PC-3 (cell line): ENCODE measurements at places on chromosomes 4 and X.
A peak's percentile ranks its signal among the peaks of the same experiment; 100 is the strongest.

- DNase-seq = no peak
Measured at GRCh38 chrX:74274516-74274915, 29.5 kb upstream of the ZCCHC13 start.

DNA sequence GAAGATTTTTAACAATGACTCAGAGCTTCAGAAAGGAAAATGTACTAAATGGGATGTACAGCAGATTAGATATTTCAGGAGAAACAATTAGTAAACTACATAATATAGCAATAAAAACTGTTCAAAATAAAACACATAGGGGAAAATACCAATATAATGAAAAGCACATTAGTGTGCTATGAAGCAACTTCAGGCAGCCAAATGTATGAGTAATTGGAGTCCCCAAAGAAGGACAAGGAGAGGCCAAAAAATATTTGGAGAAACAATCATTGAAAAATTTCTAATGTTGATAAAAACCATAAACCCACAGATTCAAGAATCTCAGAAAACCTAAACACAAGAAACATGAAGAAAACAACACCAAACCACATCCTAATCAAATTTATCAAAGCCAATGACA lies 129.3 kb upstream of the CHRDL1 start:
- no peak for DNase-seq

DNA sequence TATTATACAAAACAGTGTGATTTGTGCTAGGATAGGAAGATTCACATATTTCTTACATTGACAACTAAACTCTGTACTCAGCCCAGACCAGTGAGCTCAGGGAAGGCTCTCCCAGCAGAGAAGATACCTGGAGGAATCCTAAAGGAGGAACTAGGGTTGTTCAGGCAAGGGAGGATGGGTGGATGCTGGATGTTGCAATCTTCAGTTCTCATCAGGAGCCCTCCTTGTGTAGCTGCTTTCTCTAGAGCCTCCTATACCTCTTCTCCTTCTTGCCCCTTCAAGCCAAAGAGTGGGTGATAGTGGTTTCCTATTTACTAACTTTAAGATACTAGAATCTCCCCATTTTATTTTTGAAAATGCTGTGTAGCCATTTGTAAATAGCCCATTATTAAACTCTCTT lies 117.3 kb downstream of the NKX6-1 start:
- DNase-seq = no peak

DNA sequence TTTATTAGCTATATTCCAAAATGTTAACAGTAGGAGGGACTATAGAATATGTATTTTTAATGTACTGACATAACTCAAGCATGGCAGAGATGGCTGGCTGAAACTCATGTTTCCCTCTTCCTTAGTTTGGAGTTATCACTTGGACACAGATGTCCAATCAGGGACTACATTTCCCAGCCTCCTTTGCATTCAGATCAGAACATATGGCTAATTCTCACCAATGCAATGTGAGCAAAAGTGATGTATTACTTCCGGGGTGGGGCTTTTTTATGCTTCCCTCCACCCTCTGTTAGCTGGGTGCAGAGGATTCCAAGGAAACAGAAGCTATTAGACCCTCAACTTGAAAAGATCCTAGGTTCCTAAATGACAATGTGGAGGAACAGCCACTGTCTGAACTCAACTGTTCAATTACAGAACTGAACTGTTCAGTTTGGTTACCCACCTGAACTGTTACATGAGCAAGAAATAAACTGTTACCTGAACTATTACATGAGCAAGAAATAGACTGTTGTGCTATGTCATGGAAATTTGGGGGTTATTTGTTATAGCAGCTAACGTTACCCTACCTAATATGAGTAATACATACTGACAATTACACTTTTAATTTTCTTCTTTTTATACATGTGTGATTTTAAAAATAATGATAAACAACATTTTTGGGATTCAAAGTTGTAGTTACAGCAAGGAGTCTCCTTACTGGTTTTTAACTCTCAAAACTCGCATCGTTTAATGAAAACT lies 29.6 kb upstream of the ERVMER34-1 start:
- peak; percentile 47 for DNase-seq

GRCh38 chrX:68807818-68808217 lies 21.0 kb upstream of the EFNB1 start:
- DNase-seq = peak; percentile 59

DNA sequence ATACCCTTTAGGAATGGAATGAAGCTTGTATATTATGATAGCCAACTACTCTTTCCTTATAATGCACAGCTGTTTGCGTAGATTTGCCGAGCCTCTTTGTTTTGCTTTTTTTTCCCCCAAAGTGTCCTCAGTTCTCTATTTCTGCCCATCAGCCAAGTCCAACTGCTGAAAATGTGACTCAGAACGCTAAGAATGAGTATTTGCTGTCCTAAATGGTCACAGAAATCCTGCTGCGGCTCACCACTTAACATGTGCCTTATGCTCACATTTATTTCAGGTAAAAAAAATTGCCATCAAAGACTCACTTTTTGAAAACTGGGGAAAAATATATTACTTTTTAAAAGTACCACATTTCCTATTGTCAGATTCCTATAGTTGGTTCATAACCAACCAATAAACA lies 36.9 kb downstream of the GABRA4 start:
- no peak for DNase-seq

DNA sequence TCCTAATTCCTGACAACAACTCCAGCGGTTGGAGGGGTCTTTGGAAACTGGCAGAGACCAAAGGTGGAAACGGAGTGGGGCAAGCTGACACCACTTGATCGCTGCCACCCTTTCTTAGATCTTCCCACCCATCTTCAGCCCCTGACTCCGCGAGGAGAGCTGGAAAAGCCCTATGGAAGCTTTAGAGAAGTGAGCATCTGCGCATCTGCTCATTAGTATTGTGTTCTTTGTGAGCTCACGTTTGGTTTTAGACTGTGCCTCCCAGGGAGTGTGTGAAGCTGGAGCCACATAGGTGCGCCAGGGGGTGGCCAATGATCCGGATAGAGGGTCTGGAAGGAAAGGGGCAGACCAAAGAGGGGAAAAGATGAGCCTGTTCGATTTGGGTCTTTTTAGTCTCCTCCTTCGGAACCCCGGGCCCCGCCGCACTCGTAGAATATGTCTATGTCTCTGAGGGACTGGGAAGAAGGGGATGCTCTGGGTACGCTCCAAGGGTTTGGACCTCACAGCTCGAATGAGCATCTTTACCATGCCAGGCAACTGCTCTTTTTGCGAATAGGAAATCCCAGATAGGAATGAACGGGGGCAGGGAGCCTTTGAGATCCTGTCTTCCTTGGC lies 578 bp upstream of the DKK2 start:
- no peak for DNase-seq

- no peak for DNase-seq
Measured at GRCh38 chr4:101122019-101122418, 225.3 kb downstream of the PPP3CA start.

GRCh38 chrX:138708268-138708667 lies 3.2 kb downstream of the FGF13 start:
- no peak for DNase-seq

GRCh38 chr4:56723201-56723605 lies 42.1 kb upstream of the HOPX start:
- peak; percentile 45 for DNase-seq

DNA sequence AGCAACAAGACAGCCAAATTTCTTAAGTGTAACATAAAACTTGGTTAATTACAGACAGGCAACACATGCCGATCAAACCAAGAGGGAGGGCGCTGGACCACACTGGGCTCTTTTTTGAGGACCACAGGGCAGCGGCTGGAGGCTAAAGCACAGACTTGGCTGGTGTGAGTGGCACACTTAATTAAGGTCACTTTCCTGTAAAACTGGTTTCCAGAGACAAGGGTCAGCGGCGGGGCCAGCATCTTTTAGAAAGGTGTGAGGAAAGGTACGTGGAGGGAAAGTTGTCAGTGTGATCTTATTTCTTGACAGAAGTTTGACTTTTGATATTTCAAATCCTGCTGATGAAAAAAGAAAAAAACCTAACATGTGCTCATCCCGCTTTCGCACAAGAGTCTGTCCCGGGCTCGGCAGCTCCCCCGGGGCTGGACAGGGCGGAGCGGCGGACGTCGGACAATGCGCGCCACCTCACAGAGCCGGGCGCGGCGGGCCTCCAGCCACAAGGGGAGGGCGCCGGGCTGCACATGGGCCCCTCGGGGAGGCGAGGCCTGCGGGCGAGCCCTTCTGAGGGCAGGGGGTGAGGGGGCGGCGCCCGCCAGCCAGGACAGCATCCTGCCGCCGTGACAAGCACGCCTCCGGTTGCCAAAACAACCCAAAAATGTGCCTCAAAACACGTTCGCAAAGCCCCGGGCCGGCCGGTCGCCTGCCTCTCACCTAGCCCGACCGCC lies 660 bp upstream of the HSPA4L start:
- DNase-seq = peak; percentile 27

DNA sequence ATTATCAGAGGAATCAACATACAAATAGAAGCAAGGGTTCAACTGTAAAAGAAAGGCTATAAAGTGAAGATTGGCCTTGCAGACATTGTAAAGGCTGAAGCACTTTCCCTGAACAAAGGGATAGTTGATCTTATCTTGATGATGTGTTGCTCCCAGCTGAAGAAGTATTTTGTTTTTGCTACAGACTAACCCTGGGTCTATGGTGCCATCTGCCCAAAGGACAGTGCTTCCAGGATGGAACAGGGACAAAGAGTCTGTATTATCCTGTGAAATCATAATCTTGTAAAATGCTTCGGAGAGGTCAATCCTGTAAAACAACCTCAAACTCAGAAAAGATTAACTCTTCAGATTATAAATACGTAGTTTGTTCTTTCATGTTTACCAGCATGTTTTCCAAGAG lies 251.7 kb upstream of the ANKRD50 start:
- DNase-seq = no peak

- peak; percentile 53 for DNase-seq
Measured at GRCh38 chr4:77473509-77473908, 132.1 kb upstream of the CXCL13 start.

GRCh38 chrX:37644381-37645305 lies 40.9 kb upstream of the XK start:
- DNase-seq = peak; percentile 56

DNA sequence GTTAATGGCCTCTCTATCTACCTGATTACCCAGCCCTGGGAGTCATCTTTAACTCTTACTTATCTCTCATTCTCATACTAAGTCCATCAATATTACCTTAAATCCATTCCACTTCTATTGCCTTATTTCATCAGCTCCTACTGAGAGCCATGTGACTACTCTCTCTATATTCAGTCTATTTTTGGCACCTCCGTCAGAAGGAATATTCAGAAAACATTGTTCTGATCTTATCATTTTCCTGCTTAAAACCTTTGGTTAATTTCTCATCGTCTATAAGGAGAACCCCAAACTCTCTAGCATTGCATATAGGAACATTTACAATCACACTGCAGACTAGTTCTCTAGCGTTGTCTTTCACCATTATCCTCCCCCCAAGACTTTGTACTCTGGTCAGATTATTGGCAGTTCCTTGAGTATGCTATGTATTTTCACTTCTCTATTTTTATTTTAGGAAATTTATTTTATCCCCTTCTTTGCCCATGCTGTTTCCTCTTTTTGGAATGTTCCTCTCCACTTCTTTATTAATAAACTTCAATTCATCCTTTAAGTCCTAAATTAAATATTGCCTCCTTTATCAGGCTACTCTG lies 13.7 kb upstream of the AMMECR1 start:
- DNase-seq = no peak

DNA sequence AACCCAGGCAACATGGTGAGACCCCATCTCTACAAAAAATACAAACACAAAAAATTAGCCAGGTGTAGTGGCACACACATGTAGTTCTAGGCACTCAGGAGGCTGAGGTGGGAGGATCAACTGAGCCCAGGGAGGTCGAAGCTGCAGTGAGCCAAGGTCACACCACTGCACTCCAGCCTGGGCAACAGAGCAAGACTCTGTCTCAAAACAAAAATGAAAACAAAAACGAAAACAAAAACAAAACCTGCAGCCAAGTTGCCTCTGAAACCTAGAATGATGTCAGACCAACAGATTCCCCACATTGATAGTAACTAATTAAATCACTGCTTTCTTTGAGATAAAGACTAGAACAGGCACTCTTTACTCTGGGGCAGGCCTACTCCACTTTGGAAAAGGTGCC lies 104.5 kb downstream of the AMELX start:
- no peak for DNase-seq

- DNase-seq = no peak
Measured at GRCh38 chr4:70903291-70903603, 1.1 kb downstream of the MOB1B start.

- DNase-seq = no peak
Measured at GRCh38 chrX:12971282-12972003, 3.5 kb upstream of the TMSB4X start.

DNA sequence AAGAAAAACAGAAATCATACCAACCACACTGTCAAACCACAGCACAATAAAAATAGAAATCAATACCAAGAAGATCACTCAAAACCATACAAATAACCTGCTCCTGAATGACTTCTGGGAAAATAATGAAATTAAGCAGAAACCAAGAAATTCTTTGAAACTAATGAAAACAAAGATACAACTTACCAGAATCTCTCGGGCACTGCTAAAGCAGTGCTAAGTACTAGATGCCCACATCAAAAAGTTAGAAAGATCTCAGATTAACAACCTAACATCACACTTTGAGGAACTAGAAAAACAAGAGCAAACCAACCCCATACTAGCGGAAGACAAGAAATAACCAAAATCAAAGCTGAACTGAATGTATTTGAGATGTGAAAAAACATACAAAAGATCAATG lies 33.2 kb downstream of the AWAT2 start:
- no peak for DNase-seq

DNA sequence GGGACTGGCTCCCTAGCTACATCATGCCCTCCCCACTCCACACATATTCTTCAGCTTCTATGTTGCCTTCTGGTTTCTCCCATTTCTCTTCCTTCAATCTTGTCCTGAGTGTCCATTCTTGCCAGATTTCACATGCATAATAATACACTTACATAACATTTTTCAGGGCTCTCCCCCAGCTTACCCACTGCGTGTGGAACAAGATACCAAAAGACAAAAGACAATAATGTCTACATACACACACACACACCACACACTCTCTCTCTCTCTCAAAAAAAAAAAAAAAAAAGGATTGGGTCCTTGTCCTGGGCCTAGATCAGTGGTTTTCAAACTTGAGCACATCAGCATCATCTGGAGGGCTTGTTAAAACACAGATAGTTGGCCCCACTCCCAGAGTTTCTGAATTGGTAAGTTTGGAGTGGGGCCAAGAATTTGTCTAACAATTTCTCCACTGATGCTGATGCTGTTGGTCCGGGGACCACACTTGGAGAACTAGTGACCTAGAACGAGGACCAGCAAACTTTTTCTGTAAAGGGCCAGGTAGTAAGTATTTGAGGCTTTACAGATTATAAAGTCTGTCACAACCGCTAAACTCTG lies 6.5 kb upstream of the SMARCA1 start:
- DNase-seq = peak; percentile 19

DNA sequence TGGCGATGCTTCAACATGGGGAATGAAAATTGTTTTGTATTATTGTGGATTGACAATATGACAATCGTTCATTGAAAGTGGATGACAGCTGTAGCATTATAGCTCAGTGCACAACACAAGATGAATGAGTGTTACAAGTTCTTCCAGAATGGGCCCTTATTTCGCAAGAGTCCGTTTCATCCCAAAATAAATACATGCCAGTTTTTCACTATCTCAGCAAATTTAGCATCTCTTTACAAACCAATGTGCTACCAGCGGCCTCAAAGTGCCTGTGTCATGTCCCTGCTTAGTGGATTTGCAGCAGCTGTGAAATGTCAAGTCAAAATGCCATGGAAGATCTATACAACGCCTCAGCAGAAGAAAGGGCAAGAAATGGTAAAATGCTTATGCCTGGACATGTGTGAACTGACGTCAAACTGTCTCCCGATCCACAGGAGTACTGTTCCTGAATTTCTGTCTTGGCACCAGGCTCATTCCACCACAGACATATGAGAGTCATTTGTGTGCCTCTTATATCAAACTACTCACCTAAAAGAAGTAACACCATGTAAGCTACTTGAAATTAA lies 109.6 kb downstream of the MAML3 start:
- no peak for DNase-seq
